Stimulated activated CD4-positive, alpha-beta T cell treated with anti-CD3 and anti-CD28 coated beads, Interleukin-2, amount 100 ng/mL, for 48 hours (primary cell): ENCODE measurements at places on chromosomes 2 and 18.

DNA sequence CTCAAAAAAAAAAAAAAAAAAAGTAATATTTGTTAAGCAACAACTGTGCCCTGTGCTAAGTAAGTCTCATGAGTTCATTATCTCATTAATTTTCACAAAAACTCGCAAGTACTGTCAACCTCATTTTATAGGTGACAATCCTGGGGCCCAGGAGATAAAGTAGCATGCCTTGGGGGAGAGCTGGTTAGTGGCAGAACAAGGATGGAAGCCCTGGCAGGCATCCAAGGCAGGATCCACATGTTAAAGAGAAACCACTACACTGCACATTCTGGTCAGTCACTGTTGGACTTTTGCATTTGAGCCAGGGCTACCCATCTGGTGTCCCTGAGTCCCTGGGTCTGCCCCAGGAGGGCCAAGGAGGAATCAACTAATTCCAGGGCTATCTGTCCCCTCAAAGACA is 54.6 kb downstream of the ZFP36L2 start:
- no peak for DNase-seq

DNA sequence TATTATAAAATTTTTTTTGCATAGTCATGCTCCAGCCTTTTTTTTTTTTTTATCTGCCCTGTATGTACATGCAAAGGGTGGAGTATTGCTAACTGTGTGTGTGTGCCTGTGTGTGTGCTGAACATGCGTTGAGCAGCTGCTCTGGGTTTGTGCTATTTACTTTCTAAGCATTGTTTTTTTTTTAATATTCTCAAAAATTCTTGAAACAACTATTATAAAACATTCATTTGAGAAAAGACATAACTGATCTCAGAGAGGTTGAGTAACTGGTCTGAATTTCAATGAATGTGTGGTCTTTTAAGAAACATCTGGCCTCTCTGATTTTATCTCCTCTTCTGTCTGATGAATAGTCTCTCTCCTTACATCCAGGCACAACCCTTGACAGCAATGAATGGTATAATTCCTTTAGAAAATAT is 366.0 kb upstream of the SLC14A2 start:
- DNase-seq: no peak

GRCh38 chr2:207150284-207150683 is 15.5 kb downstream of the KLF7 start:
- no peak for DNase-seq

- DNase-seq: no peak
These were observed 1.2 kb upstream of the ERFE start for GRCh38 chr2:238157506-238158017.

DNA sequence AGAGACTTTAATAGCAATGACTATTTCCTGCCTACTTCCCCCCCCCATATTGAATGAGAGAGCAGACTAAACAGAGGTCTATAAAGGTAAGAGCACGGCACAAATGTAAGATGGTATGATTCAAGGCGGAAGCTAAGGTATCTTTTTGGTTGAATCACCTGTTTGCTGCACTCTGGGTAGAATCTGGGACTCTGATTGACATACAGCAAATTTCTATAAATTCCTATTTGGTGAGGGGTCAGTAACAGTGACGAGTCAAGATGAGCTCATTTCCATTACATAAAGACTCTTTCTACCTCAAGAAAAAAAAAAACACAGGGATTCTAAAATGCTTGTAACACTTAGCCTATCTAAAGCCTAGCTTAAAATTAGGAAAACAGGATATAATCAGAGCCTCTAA is 297.3 kb downstream of the TNS1 start:
- DNase-seq: no peak
